ENCODE measurements at places on chromosomes 2 and 18.

DNA sequence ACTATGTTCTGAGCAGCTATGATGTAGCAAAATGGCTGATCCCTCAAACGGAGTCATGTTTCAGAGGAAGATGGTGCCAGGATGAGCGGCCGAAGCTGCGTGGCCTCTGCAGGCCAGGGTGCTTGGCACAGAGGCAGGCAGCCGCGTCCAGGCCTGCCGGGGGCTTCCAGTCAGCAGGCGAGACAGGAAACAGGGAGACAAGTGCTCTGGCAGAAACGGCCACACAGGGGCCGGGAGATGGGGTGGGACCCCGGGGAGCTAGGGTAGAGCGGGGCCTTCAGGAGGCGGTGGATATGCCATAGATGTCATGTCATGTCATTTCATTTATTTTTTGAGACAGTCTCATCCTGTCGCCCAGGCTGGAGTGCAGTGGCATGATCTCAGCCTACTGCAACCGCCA is 50.7 kb downstream of the EIPR1 start:
- H3K27me3 ChIP-seq, result peaks cover 8% of the 10 kb centered on the region
- H3K4me3 ChIP-seq, result no peak overlapping the region
- H3K4me1 ChIP-seq, result peaks cover 6% of the 10 kb centered on the region

- no peak overlapping the region for H3K27ac ChIP-seq
- H3K4me1 ChIP-seq, result no peaks in the 10 kb centered on the region
- H3K4me3 ChIP-seq, result no peak overlapping the region
- no peaks in the 10 kb centered on the region for H3K27me3 ChIP-seq
- H3K36me3 ChIP-seq, result no peaks in the 10 kb centered on the region
These were observed 333.7 kb downstream of the RAD51AP2 start for GRCh38 chr2:17184512-17184911.

DNA sequence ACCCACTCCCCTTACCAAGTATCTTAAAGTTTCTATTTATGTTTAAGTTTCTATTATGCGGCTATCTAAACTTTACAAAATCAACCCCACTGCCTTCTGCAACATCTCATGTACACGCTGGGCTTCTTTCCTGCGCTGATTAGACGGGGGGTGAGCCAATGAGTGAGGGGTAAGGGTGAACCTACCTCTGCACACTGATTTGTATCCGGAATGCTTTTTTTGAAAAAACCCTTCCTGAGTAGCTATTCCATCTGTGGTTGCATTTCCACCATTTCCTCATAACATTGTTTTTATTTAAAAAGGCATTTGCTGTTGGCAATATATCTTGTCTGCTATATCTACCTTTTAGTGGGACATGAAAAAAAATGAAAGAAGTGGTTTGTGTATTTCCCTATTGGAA is 6.3 kb downstream of the ALPG start:
- peaks cover 3% of the 10 kb centered on the region for H3K27me3 ChIP-seq
- H3K4me1 ChIP-seq, result peaks cover 25% of the 10 kb centered on the region
- no peak overlapping the region for H3K4me3 ChIP-seq
- no peak overlapping the region for H3K27ac ChIP-seq

- peaks cover 2% of the 10 kb centered on the region for H3K4me1 ChIP-seq
- no peak for DNase-seq
- H3K4me3 ChIP-seq, result no peak overlapping the region
- peaks cover 3% of the 10 kb centered on the region for H3K27me3 ChIP-seq
- H3K36me3 ChIP-seq, result no peaks in the 10 kb centered on the region
- H3K27ac ChIP-seq, result no peak overlapping the region
These were observed 28.0 kb downstream of the KCNK3 start for GRCh38 chr2:26720322-26721114.

GRCh38 chr2:42029171-42029570 is 18.6 kb upstream of the PKDCC start:
- H3K27ac ChIP-seq, result no peak overlapping the region
- H3K4me1 ChIP-seq, result peaks cover 57% of the 10 kb centered on the region
- no peaks in the 10 kb centered on the region for H3K36me3 ChIP-seq
- peaks cover 5% of the 10 kb centered on the region for H3K27me3 ChIP-seq

- H3K4me1 ChIP-seq, result no peaks in the 10 kb centered on the region
- H3K36me3 ChIP-seq, result no peaks in the 10 kb centered on the region
- no peak overlapping the region for H3K27ac ChIP-seq
These were observed 550.7 kb downstream of the RIT2 start for GRCh38 chr18:42564761-42565160.

GRCh38 chr2:33134086-33134771 is 187.5 kb downstream of the LTBP1 start:
- peaks cover 17% of the 10 kb centered on the region for H3K4me1 ChIP-seq
- no peak for DNase-seq
- peaks cover 2% of the 10 kb centered on the region for H3K27me3 ChIP-seq
- H3K36me3 ChIP-seq, result peaks cover 30% of the 10 kb centered on the region

- H3K4me1 ChIP-seq, result no peaks in the 10 kb centered on the region
- peaks cover 15% of the 10 kb centered on the region for H3K27me3 ChIP-seq
- no peaks in the 10 kb centered on the region for H3K36me3 ChIP-seq
These were observed 2.1 kb downstream of the POMC start for GRCh38 chr2:25165992-25166875.

DNA sequence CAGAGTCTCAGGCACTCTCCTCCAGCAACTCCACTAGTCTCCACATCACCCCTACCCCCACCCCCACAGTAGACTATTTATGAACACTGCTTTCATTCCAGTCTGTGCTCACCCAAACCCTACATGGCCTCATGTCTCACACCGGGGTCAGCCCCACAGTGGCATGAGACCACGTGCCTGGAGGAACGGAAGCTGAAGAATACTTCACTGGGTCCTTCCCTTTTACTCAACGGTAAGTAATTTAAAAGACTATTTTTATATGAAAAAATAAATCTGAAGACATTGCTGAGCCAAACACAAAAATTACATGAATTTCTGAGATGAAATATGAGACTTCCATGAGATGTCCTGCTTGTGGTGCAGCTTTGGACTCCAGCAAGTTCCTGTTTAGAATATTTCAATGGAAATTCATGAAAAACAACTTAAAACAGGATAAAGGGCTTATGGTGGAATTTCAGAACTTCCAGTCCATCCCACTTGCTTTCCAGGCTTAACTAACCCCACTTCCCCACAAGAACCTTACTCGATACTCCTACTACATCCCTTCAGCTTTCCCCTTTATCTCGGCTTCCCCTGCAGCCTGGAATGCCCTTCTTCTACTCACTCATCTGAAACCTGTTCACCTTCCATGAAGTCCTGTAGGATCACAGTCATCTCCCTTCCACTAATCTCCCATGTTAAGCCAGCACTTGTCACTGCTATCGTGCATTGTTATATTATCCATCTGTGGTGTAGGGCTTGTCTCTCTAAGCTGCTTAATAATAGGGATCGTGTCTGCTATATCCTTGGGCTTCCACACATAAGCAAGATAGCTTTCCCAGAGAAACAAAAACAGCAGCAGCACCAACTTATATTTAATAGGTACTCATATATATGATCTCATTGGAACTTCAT is 47.9 kb downstream of the SLC14A1 start:
- peaks cover 6% of the 10 kb centered on the region for H3K36me3 ChIP-seq
- peaks cover 6% of the 10 kb centered on the region for H3K4me1 ChIP-seq
- no peak overlapping the region for H3K27ac ChIP-seq
- H3K27me3 ChIP-seq, result no peaks in the 10 kb centered on the region
- DNase-seq, result no peak

DNA sequence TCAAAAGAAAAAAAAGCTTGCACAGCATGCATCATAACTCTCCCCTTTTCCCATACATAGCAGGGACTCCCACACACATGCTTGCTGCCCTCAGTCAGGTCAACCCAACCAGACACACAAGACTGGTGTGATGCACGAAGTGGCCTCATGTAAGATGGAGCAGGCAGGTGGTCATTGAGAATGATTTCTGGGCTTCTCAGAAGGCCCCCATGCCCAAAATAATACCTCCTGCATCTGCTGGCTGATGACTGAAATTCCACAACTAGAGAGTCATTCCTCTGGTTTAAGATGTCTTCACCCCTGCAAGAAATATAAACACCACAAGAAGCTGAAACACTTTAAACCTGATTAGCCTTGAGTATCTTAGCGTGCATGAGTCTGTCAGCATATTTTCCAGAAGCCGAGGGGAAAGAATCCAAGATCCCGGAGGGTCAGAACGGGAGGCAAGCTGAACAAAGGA is 131.1 kb downstream of the AFF3 start:
- no peaks in the 10 kb centered on the region for H3K27me3 ChIP-seq
- no peaks in the 10 kb centered on the region for H3K36me3 ChIP-seq
- H3K27ac ChIP-seq, result no peak overlapping the region
- no peak for DNase-seq
- peaks cover 19% of the 10 kb centered on the region for H3K4me1 ChIP-seq
- H3K4me3 ChIP-seq, result no peak overlapping the region

- peaks cover 6% of the 10 kb centered on the region for H3K4me1 ChIP-seq
- H3K27me3 ChIP-seq, result no peaks in the 10 kb centered on the region
- H3K27ac ChIP-seq, result no peak overlapping the region
- H3K36me3 ChIP-seq, result no peaks in the 10 kb centered on the region
- H3K4me3 ChIP-seq, result no peak overlapping the region
These were observed 20.5 kb downstream of the PUM2 start for GRCh38 chr2:20330192-20330591.
